ENCODE measurements at places on chromosomes 6 and 20.

GRCh38 chr6:81145506-81145905, 607.0 kb downstream of the TENT5A start:
- DNase-seq: no peak

GRCh38 chr20:43185901-43186300, 3.8 kb downstream of the PTPRT start:
- no peak for DNase-seq

- DNase-seq: peak; percentile 37
Observed at GRCh38 chr6:34791164-34791700, 651 bp upstream of the BLTP3A start.

DNA sequence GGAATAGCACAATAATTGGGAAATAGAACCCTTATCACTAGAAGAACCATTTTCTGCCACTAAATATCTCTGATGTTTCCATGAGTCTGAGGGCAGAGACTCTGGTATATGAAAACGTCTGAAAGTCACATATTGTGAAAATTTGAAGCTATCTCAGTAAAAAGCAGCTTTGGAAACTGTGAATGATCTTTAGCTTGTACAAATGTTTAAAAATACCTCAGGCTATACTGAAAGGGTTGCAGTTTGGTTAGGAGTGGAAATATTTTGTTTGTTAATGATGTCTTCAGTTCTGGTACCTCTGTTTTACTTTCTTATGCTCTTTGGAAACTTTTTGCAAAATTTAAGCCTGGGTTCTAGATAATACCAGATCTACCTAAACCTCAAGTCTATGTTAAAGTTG, 135.0 kb downstream of the SLC16A10 start:
- DNase-seq: no peak

- no peak for DNase-seq
Observed at GRCh38 chr20:14415467-14415866, 78.1 kb upstream of the FLRT3 start.

DNA sequence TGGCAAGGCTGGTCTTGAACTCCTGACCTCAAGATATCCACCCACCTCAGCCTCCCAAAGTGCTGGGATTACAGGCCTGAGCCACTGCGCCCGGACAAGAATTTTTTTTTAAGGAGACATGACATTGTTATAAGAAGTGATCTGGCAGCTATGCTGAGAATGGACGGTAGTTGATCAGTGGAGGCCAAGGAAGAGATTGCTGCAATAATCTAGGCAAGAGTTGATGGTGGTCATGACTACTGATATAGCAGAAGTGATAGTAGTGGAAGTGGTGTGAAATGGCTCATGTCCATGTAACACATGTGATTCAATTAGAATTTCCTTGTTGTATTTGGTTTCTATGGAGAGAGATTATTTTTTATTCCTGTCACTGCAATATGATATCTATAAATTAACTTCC, 125.3 kb upstream of the CCN2 start:
- DNase-seq: no peak

DNA sequence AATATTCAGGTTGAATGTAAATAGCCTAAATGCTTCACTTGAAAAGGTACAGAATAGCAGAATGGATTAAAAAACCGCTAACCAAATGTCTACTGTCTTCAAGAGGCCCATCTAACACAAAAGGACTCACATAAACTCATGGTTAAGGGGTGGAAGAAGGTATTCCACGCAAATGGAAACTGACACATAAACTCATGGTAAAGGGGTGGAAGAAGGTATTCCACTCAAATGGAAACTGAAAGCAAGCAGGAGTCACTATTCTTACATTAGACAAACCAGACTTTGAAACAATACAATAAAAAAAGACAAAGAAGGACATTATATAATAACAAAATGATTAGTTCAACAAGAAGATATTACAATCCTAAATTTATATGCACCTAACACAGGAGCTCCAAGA, 38.3 kb upstream of the PKIB start:
- no peak for DNase-seq

DNA sequence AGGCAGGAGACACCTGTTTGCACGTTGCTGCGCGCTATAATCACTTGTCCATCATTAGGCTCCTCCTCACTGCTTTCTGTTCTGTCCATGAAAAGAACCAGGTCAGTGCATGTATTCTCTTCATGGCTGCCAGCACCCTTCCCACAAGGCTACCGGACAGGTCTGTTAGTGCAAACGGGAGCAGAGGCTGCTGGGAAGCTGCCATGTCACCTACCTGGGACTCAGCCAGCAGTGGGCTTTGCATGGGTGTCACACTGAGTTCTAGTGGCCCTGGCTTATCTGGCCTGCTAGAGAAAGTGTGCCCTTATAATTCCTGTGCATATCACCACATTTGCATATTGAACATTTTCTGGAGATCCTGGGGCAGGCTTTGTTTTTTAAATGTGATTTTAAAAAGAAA, 24.8 kb downstream of the LYRM2 start:
- no peak for DNase-seq
